ENCODE measurements at places on chromosomes 1 and 21. TPM values are rescaled to one million over a fixed set of nuclear protein-coding genes. Genes with fewer than 3 reads are reported as not detected.

Gene OR2G6
- not detected for total RNA-seq

Gene C1orf94
- total RNA-seq: not detected

Gene FOXD2
- total RNA-seq: 0.44 TPM

Gene BEST4
- 1.7 TPM for total RNA-seq

Gene ATP1A4
- 1.1 TPM for total RNA-seq

Gene SELENBP1
- total RNA-seq: 413 TPM

Gene DYNLT5
- total RNA-seq: 5.9 TPM

Gene ANGPTL3
- not detected for total RNA-seq

Gene RAP1GAP
- 33.7 TPM for total RNA-seq

Gene GJC2
- total RNA-seq: 6.0 TPM

Gene SGIP1
- 12.4 TPM for total RNA-seq

Gene CFHR2
- total RNA-seq: not detected

Gene CHIA
- 10.9 TPM for total RNA-seq

Gene WNT4
- total RNA-seq: 3.8 TPM

Gene VCAM1
- 5.5 TPM for total RNA-seq

Gene SERINC2
- 32.3 TPM for total RNA-seq
